ENCODE measurements at places on chromosomes 16 and 17. TPM values are rescaled to one million over a fixed set of nuclear protein-coding genes. Genes with fewer than 3 reads are reported as not detected.

The SLC5A11 gene
- total RNA-seq: not detected

The TBC1D3H gene
- not detected for total RNA-seq

The CD79B gene
- total RNA-seq: 0.86 TPM

The KRT12 gene
- total RNA-seq: not detected

The SP6 gene
- 0.16 TPM for total RNA-seq

GRCh38 chr16:50548909-50549560 lies 839 bp downstream of the NKD1 start:
- no peak for DNase-seq
- peaks cover 20% of the 10 kb centered on the region for H3K27me3 ChIP-seq
- peaks cover 11% of the 10 kb centered on the region for H3K36me3 ChIP-seq
- H3K4me1 ChIP-seq: peaks cover 57% of the 10 kb centered on the region

DNA sequence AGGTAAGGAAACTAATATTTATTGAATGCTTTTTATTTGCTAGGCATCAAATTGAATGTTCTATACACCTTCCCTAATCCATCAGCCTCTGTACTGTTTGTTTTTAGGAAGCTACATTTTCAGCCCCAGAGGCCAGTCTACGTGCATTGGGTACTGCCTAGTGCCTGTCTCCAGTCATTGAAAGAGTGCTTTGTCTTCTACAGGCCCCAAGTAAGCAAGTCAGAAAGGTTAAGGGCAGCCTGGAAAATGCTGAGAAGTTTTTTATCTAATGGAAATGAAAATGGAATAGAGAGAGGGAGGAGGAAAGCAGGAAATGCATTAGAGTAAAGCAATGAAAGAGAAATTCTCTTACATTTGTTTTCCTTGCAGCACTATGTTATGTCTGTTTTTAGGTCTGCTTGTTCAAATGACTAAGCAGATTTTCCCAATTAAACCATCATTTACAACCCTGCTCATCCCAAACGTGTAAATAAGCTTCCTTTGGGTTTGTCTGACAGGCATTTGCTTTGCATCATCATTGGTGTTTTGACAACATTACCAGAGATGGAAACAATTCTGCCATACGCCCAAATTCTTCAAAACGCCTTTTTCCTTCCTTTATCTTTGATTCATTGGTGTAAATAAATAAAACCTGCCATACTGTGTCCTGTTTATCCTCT lies 116.0 kb upstream of the GOT2 start:
- no peaks in the 10 kb centered on the region for H3K36me3 ChIP-seq
- DNase-seq: no peak

GRCh38 chr17:70074956-70075355 lies at the start of gene KCNJ16:
Gene KCNJ16, plus strand, starts transcription at chr17:70075225. Its CDS starts 56,863 bp downstream, at chr17:70132088.
- H3K4me3 ChIP-seq: no peak within 1 kb of the TSS
- DNase-seq: no peak
- peaks cover 17% of the 10 kb centered on the region for H3K4me1 ChIP-seq
- peaks cover 2% of the 10 kb centered on the region for H3K36me3 ChIP-seq
- H3K27me3 ChIP-seq: no peaks in the 10 kb centered on the region

GRCh38 chr16:18832006-18832405 lies 30.7 kb upstream of the ARL6IP1 start:
- H3K4me1 ChIP-seq: no peaks in the 10 kb centered on the region
- H3K27me3 ChIP-seq: no peaks in the 10 kb centered on the region
- DNase-seq: no peak
- H3K27ac ChIP-seq: no peak overlapping the region
- H3K36me3 ChIP-seq: peaks cover 35% of the 10 kb centered on the region

DNA sequence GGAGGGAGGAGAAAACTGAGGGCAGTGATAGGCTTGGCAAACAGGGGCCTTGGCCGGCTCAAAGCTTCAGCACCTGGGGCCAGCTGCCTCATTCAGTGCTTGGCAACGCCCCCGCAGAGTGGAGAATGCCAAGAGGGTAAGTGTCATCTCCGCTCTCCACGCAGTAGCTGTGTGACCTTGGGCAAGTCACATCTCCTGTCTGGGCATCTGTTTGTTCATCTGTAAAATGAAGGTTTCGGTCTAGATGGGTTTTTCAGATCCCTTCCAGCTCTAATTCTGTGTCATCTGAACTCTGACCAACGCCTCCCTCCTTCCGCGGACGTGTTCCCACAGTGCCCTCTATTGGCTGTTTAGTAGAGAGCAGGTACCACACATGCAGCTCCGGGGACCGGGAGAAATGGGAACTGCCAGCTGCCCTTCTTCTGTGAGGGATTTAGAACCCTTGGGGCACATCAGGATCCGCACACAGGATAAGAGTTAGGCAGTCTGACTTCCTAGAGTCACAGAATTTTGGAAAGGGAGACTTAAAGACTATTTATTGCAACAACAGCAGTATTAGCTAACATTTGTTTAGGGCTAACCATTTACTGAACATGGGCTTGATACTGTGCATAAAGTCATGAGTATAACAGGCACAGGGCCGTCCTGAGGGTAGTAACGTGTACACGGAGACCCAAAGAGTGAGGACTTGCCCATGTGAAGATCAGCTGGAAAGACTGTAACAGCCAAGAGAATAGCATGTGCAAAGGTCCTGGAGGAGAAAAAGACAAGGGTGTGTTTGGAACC lies 26.8 kb downstream of the GP2 start:
- no peaks in the 10 kb centered on the region for H3K4me1 ChIP-seq
- no peak overlapping the region for H3K27ac ChIP-seq
- H3K4me3 ChIP-seq: no peak overlapping the region
- no peaks in the 10 kb centered on the region for H3K36me3 ChIP-seq

DNA sequence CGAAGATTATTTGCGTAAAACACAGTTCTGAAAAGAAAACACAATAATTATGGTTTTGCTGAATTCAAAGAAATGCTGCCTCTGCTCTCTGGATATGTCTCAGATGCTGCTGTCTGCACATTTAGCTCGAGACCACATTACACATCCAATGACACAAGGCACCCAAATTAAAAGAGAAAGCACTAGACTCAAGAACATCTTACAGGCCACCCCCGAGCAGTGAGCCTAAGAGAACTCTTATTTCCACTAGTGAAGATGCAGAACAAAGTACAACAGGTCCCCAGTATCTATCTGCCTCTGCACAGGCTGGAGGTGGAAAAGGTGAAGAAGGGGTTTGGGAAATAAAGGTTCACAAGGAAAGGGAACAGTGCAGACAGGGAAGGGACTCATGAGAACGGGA lies 33.5 kb downstream of the GRB2 start:
- no peak overlapping the region for H3K27ac ChIP-seq
- no peak for DNase-seq
- peaks cover 24% of the 10 kb centered on the region for H3K4me1 ChIP-seq
- H3K4me3 ChIP-seq: no peak overlapping the region
- H3K27me3 ChIP-seq: no peaks in the 10 kb centered on the region
- H3K36me3 ChIP-seq: peaks cover 7% of the 10 kb centered on the region

DNA sequence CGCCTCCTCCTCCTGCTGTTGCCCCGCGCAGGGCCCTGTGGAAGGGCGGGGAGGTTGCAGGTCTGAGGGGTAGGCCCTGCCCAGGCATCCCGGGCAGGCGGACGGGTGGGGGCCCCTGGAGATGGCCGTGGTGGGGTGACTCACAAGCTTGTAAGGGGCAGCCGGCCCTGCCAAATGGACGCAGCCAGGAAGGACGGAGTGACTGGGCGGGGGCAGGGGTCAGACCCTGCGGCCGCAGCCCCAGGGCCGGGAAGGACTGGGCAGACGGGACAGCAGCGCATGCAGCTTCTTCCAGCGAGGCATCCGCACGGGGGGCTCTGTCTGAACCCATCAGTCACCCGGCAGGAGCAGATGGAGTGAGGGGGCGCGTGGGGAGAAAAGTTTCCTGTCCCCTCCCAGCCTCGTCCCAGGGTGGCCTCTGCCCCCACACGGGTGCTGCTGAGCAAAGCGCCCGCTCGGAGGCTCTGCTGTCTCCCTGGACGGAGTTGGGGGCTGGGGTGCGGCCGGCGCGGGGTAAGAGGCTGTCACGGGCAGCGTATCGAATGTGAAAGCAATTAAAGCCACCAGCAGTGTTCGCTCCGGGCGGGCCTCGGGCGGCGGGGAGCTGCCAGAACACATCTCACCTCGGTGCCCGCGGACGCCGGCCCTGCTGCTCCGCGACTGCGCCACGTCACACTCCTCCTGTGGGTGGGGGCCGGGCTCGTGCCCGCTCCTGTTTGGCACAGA lies 5.4 kb upstream of the PRR35 start:
- H3K4me1 ChIP-seq: peaks cover 10% of the 10 kb centered on the region
- H3K27ac ChIP-seq: no peak overlapping the region
- H3K27me3 ChIP-seq: peaks cover 22% of the 10 kb centered on the region
- H3K36me3 ChIP-seq: no peaks in the 10 kb centered on the region
- no peak for DNase-seq

- H3K4me1 ChIP-seq: no peaks in the 10 kb centered on the region
- H3K27me3 ChIP-seq: peaks cover 92% of the 10 kb centered on the region
- no peak overlapping the region for H3K4me3 ChIP-seq
- no peak overlapping the region for H3K27ac ChIP-seq
- H3K36me3 ChIP-seq: no peaks in the 10 kb centered on the region
Observed at GRCh38 chr16:86362155-86362849, 148.0 kb upstream of the FOXF1 start.

DNA sequence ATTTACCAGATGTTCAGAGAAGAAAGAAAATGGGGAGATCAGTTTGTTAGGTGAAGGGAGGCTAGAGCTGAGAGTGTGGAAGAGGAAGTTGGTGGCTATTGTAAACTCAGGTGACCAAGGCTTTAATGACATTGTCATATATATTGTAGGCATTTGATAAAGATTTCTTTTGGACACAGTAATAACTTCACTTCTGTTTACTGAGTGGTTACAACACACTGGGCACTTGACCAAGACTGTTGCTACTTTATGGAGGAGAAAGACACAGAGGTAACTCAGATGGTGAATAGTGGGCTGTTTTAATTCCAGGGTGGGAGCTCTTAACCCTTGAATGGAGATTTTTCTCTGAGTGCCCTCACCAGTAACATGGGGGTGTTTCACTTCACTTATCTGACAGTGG lies 46.0 kb downstream of the TNRC6A start:
- no peak for DNase-seq
- H3K36me3 ChIP-seq: peaks cover 21% of the 10 kb centered on the region
- no peaks in the 10 kb centered on the region for H3K27me3 ChIP-seq
- H3K4me3 ChIP-seq: no peak overlapping the region

Measured in neural crest cell (in vitro differentiated cells).